ENCODE measurements at places on chromosomes 1 and 21. TPM values are rescaled to one million over a fixed set of nuclear protein-coding genes. Genes with fewer than 3 reads are reported as not detected.

KRTAP12-2 gene
- total RNA-seq, result not detected

ATP6V1G3 gene
- not detected for total RNA-seq

LDLRAD2 gene
- total RNA-seq, result not detected

GPR157 gene
- 2.3 TPM for total RNA-seq

HSD11B1 gene
- total RNA-seq, result 6.7 TPM

CLIC6 gene
- total RNA-seq, result 0.10 TPM

PADI2 gene
- total RNA-seq, result not detected

GRCh38 chr1:152107031-152107983, 7.9 kb downstream of the TCHH start:
- no peak for DNase-seq

- DNase-seq, result no peak
These were observed 71.3 kb upstream of the KIAA1614 start for GRCh38 chr1:180841415-180841814.

DNA sequence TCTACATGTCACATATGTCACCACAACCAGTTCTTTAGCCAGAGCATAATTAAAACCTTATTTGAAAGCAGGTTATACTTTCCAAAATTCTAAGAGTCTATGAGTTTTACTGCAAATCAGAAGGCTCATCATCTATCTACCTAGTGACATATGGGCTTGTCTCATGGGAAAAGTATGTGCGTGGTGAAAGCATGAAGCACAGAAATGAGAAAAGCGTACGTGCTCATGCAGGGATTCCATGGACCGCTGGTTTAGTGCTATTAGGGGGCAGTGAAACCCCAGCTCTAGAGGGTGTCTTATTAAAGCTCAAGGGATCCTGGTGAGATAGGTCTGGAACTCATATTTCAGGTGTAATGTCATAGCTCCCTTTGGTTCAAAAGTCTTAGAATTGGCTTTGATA, 50.2 kb downstream of the FAM163A start:
- no peak for DNase-seq

DNA sequence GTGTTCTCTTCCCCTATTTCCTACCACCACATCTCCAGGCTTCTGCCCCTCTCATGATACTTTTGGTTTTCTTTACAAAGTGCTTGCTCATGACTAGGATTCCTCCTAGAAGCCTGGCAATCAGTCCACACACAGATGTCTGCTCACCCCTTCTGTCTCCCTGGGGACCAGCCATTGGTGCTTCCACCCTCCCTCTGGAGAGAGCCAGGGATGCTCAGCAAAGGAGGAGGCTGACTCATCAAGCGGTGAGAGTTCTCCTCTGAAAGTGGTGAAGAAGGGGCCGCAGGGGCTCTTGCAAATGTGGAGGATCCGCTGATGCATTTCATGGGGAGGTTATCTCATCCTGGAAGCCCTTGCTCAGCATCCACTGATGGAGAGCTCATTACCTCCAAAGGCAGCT, 14.5 kb downstream of the NT5C1A start:
- no peak for DNase-seq

- peak; percentile 27 for DNase-seq
These were observed 15.8 kb upstream of the ZC3H12A start for GRCh38 chr1:37458551-37458950.

GRCh38 chr1:27356619-27357280, 10.0 kb downstream of the MAP3K6 start:
- DNase-seq, result peak; percentile 63

GRCh38 chr1:221336126-221336525, 405.8 kb downstream of the DUSP10 start:
- no peak for DNase-seq

GRCh38 chr1:167775178-167775577, 53.4 kb downstream of the MPZL1 start:
- peak; percentile 27 for DNase-seq

- DNase-seq, result peak; percentile 9
These were observed 145.3 kb downstream of the PSMG1 start for GRCh38 chr21:39037807-39038405.

GRCh38 chr1:2300004-2300771, 72.1 kb downstream of the SKI start:
- peak; percentile 94 for DNase-seq

GRCh38 chr1:55015731-55016620, 17.2 kb downstream of the BSND start:
- DNase-seq, result no peak

- DNase-seq, result no peak
These were observed 480.2 kb downstream of the COL11A1 start for GRCh38 chr1:102628109-102628613.

DNA sequence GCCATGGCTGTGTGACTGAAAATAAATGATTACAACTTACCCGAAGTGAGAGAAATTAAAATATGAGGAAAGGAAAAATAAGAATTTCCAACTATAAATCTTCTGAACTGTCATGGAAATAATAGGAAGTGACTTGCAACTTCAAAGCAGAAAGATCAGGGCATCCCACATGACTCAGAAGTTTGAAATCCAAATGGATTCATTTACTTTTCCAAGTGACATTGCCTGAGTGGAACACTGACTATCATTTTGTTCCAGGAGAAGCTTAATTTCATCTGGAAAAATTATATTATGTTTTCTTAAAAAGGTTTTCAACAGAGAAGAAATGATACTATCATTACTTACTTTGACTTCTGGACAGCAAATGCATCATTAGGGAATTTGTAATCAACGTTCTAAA, 110.8 kb downstream of the GREM2 start:
- DNase-seq, result no peak

GRCh38 chr1:107449326-107449725, 308.5 kb downstream of the NTNG1 start:
- no peak for DNase-seq

DNA sequence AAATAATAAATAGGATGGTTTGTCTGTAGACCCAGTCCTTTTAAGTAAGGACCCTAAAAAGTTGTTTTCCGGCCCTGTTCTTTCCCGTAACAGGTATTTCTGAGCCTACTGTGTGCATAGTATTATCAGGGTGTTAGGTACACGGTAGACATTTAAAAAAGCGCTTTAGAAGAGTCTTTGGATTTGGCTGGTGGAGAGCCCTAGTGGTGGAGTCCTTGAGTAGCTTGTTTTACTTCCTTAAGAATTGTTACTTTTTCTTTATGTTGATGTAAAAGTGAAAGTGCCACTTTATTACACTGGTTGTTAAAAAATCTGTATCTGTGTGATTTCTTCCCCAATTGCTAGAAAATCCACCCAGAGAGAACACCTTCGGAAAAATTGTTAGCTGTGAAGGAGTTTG, 36.8 kb downstream of the SMYD2 start:
- DNase-seq, result no peak

DNA sequence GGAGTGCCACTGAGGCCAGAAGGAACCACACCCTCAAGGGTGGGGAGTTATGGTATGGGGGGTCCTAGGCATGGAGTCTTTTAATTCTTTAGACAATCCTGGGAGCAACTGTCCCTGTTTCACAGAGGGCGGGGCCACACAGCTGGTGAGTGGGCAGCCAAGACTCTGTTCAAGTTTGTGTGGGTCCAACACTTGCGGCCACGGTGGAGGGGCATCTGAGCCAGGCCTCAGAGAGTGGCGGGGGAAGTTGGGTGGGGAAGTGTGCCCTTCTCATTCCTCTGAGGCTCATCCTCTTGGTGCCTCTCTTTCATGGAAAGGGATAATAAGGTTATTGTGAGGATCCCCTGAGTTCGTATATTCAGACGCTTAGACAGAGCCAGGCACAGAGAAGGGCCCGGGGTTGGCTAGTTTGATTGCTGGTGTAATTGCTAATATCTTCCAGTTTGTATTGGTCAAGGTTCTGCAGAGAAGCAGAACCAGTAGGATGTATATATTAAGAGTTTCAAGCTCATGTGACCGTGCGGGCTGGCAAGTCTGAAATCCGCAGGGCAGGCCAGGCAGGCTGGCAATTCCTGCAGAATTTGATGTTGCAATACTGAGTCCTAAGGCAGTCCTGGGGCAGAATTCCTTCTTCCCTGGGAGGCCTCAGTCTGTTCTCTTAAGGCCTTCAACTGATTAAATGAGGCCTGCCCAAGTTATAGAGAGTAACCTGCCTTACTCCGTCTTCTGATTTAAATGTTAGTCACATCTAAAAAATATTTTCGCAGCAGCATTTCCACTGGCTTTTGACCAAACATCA, 15.9 kb downstream of the PCSK9 start:
- no peak for DNase-seq

DNA sequence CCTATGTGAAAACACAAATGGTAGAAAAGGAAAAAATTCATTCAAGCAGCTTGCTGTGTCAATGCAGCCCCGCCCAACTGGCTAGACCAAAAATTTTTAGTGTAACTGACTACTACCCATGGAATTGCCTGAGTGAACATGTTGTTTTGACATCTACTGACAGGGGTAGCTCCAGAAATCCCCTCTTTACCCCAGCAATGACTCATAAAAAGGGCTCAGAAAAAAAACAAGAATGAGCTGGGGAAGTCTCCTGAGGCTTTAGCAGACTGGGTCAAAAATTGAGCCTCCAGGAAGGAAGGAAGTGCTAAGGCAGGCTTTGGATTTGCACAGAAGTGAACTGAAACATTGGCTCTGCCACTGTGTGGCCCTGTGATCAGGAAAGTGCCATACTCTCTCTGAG, 24.4 kb upstream of the FGGY start:
- DNase-seq, result peak; percentile 18

GRCh38 chr1:90784186-90784847, 67.2 kb upstream of the BARHL2 start:
- DNase-seq, result no peak

DNA sequence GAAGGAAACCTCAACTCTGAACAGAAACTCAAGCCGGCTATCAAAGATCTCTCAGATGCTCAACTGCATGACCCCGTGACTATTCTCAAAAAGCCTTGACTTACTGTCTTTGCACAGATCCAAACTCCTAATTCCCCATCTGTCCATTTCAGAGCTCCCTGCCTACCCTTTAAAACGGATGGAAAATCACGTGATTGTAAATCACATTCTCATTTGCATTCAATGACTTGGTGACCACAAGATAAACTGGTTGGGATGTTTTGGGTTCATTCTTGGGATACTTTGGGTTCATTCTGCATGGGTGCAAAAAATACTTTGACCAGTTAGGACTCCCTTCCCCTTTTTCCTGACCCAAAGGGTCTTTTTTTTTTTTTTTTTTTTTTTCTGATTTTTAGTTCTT, 41.3 kb upstream of the RUNX1 start:
- DNase-seq, result no peak

DNA sequence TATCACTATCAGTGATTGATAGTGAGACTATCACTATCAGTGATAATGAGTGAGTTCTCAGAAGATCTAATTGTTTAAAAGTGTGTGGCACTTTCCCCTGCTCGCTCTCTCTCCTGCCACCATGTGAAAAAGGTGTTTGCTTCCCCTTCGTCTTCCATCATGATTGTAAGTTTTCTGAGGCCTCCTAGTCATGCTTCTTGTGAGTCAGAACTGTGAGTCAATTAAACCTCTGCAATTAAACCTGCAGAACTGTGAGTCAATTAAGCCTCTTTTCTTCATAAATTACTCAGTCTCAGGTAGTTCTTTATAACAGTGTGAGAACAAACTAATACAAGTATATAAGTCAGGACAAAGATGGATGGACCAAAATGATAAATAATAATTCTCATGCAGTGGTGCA, 7.0 kb upstream of the IL23R start:
- peak; percentile 74 for DNase-seq

GRCh38 chr1:87120779-87121178, 206.3 kb downstream of the HS2ST1 start:
- DNase-seq, result no peak

- peak; percentile 45 for DNase-seq
These were observed 509 bp downstream of the GDAP2 start for GRCh38 chr1:117928881-117929342.

DNA sequence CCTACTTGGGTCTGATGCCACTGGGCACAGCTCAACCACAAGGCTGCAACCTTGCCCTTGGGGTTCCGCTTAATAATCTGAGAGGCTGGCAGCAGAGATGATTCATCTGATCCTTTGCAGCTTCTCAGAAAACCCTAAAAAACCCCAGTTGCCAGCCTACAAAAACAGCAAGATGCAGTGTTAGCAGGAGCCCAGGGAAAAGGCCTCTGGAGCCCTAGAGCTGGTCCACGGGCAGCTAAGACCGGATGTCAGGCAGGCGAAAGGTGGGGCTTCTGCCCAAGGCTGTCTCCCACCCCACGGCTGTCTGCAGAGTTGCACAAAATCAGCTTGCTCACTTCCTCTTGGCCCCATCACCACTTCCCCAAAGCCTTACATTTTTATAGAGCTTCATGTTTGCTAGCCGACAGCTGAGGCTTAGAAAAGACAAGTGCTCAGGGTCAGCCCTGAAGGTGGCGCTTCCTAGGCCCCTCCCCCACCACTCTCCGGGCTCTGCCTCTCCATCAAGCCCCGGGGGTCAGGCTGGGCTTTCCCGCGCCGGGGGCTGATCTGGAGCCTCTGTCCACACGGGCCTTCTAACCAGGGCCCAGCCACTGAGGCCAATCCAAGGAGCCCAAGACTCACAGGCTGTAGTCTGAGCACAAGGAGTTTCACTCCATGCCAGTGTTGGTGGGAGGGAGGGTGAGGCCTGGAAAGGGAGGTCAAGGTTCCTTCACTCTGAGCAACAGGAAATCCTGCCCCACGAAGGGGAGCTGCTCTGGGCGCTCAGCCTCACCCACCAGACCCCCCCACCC, 4.2 kb upstream of the ADORA3 start:
- peak; percentile 77 for DNase-seq

DNA sequence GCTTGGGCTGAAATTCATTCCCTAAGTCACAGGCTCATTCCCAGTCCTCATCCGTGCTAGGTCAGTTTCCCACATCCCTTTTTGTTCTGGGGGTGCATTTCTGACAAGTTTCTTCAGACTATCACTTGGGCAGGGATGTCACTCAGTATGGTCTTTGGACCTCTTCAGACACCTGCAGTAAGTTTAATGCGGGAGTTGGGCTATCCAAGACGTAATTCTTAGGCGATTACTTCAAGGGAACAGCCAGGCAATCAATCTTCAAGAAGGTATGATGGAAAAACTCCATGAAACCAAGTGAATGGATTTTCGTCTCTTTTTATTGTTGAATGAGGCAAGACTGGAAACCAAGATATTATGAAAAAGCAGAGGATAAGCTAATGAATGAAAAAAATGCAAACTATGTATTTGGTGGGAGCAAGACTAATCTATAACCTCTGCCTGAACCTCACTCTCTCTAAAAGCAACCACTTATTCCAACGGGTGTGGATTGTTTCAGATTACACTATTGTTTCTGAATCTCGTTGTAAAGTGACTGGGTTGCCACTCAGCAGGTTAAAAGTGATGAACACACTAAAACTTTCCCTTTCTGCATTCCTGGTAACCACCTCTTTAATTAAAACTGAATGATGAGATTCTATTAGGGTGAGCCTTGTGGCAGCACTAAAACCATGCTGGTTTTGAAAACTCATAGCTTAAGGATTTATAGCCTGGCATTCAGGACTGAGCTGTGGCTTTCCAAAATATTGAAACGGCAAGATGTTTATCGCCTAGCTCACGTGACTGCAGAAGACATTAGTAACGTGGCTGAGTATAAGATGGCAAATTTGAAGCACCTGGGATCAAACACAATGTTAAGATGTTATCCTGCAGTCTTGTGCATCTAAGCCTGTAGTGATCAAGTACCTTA, 1.1 kb downstream of the RASAL2 start:
- no peak for DNase-seq

DNA sequence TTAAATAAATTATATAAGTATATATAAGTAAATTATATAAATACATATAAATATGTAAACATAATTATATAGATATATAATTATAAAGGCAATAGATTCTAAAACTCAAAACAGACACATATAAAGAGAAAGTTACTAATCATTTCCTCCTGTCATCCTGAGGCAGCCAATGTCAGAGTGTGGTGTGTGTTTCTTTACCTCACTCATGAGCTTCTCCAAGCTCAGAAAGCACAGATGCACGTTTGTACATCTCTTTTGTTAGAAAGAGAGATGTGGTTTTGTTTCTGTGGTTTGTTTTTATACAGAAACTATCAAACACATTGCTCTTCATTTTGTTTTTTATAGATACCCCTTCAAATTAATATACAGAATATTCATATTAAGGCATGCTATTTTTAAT, 594.8 kb downstream of the USP25 start:
- no peak for DNase-seq
